ENCODE measurements at places on chromosomes 7 and 10.

GRCh38 chr10:22133749-22134624 lies 83.8 kb downstream of the EBLN1 start:
- peak; percentile 21 for DNase-seq

- DNase-seq: no peak
Measured at GRCh38 chr10:80268266-80268665, 21.2 kb downstream of the MAT1A start.

DNA sequence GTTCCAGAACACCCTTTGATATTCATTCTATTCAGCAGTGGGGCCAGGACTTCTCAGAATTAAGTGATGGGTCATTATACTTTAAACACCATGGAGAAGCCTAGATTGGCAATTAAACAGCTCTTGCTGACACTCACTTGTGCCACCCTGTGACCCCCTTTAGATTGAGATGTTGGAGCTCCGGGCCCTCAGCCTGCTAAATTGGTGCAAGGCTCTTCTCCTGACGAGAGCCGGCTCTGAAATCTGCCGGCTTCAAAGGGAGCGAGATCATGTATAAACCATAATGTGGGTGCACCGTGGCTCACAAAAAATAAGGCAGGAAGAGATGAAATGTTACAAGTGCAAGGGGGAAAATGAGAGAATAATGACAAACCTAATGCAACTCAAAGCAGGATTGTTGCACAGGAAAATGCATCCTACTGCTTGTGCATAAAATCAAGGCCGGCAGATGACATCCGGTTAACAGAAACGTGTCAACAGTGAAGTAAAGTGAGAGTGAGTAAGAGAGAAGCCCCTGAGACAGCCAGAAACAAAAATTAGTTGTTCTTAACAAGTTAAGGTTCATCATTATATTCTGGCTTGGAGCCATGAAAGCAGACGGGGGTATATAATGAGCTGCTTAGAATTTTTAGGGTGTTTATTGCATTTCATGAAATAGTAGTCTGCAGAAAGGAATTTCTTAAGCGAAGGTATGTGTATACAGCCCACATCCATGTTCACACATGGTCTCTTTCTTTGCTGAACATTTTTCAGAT lies 198.2 kb downstream of the TCF7L2 start:
- DNase-seq: no peak

DNA sequence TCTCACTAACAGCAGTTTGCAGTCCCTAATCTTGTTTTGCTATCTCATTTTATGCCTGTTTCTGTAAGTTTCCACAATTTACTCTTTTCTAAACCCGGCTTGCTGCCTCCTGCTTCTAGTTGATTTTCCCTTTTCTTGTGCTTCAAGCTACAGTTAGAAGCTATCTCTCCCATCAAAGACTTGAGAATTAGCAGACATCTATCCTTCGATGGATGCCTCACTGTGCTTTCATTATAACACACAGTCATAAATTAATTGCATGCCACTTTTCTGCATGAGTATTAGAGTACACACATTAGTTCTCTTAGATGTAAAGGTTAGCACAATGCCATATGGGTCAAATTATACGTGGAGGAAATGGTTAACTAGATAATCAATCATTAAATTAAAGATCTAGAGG lies 48.7 kb downstream of the SEMA3A start:
- no peak for DNase-seq

GRCh38 chr10:103745341-103746247 lies 109.8 kb downstream of the SH3PXD2A start:
- no peak for DNase-seq

DNA sequence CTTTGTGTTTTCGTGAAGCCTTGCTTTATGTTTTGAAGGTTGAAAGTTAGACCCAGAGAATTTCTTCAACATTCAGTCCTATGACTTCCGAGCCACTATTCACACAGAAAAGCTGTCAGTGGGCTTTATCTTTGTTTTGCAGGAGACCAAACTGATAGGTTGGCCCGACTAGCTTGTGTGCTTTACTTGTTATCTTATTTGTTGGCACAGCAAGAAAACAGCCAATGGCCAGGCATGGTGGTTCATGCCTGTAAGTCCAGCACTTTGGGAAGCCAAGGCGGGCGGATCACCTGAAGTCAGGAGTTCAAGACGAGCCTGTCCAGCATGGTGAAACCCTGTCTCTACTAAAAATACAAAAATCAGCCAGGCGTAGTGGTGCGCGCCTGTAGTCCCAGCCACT lies 16.0 kb upstream of the GDI2 start:
- DNase-seq: no peak

- DNase-seq: no peak
Measured at GRCh38 chr7:79529881-79530235, 76.4 kb upstream of the MAGI2 start.

- no peak for DNase-seq
Measured at GRCh38 chr7:99562832-99563231, 4.4 kb downstream of the ZNF655 start.

GRCh38 chr7:47045207-47046051 lies 536.5 kb downstream of the TNS3 start:
- DNase-seq: peak; percentile 60

DNA sequence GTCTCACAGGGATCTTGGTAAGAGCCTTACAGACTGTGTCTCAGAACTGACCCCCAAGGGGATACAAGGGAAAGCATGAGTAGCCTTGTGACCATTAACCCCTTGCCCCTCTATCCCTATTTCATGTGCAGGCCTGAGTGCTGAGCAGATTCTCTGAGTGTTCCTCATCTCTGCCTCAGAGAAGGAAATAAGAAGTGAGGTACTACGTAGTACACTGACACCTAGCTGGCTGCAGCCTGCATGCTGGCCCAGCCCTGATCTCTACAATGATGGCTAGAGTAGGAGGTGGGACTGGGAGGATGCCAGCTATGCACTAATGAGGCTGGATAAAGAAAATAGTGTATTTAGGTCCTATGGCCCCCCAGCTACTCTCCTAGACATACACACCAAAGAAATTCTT lies 174.9 kb upstream of the HPS1 start:
- no peak for DNase-seq

DNA sequence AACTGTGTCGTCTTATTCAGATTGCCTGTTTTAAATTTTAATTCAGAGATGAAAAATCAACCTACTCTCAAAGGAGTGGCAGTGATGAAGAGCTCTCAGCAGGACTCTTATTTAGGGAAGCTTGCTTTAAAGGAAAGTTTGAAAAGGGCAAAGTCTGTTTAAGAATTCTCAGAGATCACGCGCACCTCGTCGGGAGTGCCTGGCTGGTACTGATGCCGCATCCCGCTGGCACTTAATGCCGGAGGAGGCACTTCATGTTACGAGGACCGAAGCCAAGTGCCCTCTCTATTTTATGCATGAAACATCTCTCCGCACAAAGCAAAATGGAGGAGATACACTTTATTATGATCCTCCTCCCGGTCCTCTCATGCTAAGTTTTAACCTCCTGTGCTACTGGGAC lies 71.1 kb upstream of the INSYN2A start:
- no peak for DNase-seq

DNA sequence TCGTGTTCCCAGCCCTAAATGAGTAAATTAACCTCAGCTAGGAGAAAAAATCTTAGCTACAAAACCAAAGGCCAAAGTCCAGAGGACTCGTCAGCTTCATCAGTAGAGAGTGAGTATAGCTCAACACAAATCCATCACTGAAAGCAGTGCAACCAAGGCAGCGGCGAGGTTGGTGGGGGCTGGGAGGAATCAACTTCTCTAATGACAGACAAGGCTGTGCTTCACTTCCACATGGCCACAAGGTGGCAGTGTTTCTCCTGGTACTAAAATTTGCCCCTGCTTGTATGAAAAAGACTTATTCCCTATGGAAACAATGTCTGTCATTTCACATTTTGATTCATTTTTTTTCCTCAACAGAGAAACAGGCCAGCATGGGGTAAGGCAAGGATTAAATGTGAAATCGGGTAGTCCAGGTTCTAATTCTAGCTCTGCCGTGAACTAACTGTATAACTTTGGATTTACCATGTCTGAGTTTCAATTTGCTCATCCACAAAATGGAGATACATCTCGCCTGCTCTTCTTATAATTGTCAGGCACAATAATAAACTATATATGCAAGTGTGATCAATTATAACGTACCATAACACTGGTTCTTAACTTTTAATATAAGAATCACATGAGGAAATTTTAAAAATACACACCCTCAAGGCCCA lies 39.3 kb downstream of the FAS start:
- DNase-seq: peak; percentile 56

DNA sequence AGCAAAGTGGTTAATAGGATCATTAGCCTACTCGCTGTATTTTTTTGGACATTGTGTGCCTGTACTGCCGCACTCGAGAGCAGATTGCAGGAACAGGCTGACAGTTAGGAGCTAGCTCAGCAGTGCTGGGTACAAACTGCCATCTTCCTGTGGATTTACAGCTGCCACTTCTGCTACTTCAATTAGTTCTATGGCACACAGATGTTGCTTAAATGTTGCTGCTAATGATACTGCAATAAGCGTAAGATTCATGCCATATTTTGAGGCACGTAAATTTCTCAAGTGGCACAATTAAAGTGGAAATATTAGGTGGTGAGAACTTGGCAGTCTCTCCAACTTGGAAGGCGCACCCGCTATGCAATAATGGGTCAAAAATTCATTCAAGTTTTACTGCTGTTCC lies 171.9 kb downstream of the EBF3 start:
- no peak for DNase-seq

GRCh38 chr10:49175587-49176309 lies 12.4 kb downstream of the TMEM273 start:
- no peak for DNase-seq

DNA sequence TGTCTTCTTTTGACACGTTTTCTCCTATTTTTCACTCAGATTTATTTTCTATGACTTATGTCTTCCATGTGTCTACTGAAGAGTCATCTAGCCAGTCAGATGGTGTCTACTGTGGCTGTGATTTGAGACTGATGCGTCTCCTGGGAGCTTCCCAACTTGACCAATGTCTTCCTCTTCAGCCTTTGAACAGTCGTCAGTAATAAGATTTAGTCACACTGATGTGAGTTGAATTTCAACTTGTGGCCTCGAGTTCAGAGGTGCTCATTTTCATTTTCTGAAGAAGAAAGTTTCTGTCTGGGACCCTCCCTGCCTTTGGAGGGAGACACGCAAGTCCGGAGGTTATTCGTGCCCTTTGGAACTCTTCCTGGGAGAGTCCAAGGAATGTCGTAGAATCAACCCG lies 221.9 kb upstream of the INHBA start:
- DNase-seq: no peak

DNA sequence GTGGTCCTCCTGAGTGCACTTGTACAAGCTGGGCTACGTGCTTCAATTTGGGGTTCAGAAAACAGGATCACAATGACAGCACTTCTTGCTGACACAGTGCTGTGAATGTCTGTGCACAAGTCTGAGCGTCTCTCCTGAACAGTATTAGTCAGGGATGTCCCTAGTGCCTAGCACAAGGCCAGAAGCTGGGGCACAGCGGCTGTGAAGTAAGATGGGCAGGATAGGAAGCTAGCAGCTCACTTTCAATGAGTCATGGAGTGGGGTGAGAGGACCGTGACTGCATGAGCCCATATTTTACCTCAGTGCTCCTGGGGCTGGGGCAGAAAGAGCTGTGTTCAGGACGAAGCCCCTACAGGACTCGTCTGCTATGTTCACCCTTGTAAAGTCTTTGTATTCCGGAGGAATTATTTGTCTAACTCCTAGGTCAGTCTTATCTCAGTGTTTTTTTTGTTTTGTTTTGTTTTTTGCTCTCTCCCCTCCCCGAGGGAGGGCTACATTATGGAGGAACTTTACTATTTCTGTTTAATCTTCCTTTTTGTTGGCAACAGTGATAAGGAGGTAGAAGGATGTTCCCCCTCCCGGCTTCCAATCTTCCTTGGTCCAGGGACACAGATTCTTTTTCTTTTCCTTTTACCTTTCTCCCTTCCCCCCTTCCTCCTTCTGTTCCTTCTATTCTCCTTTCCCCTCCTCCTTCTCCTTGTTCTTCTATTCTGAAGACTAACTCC lies 2.8 kb upstream of the LRMDA start:
- no peak for DNase-seq

GRCh38 chr10:98963608-98964007 lies 272.0 kb downstream of the HPSE2 start:
- DNase-seq: no peak

Data from heart right ventricle (tissue), 16 donors.